ENCODE measurements at places on chromosomes 2 and 18.
A peak's percentile ranks its signal among the peaks of the same experiment; 100 is the strongest.

GRCh38 chr2:2838548-2838845 is 507.4 kb upstream of the MYT1L start:
- no peak for DNase-seq

DNA sequence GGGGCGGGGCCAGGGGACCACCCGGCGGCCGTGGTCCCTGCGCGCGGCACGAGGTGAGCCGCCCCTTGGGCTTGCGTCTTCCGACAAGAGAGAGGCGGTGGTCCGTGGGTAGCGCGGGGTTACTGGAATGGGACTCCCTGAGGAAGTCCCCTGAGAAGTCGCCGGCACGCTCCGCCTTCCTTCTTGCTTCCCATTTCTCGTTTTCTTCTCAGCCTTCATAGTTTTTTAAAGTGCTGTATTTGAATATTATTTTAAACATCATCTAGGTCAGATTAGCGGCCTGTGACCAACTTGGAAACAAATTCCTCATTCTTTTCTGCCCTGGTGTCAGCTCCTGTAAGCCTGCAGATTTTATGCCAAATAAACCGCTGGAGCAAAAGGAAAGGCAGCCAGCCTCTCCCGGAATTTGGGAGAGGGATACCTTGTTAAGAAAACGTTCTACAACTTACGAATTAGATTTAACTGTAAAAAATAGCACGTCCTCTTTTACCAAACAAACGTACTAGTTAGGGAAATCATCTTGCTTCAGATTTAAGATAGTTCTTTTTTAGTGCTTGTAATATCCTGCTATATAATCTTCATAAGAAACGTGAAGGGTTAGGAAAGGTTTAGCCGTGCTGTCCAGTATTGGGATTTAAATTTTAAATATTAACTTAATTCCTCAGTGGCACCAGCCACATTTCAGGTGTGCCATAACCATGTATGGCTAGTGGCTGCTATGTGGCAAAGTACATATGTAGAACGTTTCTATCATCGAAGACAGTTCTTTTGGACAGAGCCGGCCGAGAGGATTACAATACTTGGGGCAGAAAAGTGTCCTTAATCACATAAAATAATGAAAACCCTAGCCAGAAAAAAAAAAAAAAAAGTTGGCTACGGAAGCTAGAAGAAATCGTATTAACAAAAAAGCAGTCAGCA is 628 bp upstream of the PTPN2 start:
- no peak for DNase-seq

- DNase-seq, result no peak
These were observed 27.9 kb upstream of the EPC2 start for GRCh38 chr2:148616662-148617061.

- DNase-seq, result no peak
These were observed 61.5 kb downstream of the EFR3B start for GRCh38 chr2:25103287-25103871.

GRCh38 chr2:227890495-227891079 is 19.2 kb downstream of the DAW1 start:
- peak; percentile 48 for DNase-seq

Measured in GM12865 (cell line).